ENCODE measurements at places on chromosomes 13 and 19. TPM values are rescaled to one million over a fixed set of nuclear protein-coding genes. Genes with fewer than 3 reads are reported as not detected.

PRODH2 gene
- not detected for polyA plus RNA-seq

KCNN4 gene
- 88.0 TPM for polyA plus RNA-seq

CEBPA gene
- polyA plus RNA-seq = not detected

CGB2 gene
- polyA plus RNA-seq = 0.37 TPM

ZNF497 gene
- polyA plus RNA-seq = 0.66 TPM

COL5A3 gene
- polyA plus RNA-seq = not detected

ADGRE2 gene
- polyA plus RNA-seq = 2.6 TPM

LMTK3 gene
- polyA plus RNA-seq = not detected

IL4I1 gene
- polyA plus RNA-seq = 45.5 TPM

IRGQ gene
- polyA plus RNA-seq = 5.1 TPM

ZNF560 gene
- 0.16 TPM for polyA plus RNA-seq

CD37 gene
- 97.5 TPM for polyA plus RNA-seq

ZNF442 gene
- 0.24 TPM for polyA plus RNA-seq

SLC15A1 gene
- polyA plus RNA-seq = not detected

CCL25 gene
- 6.8 TPM for polyA plus RNA-seq

CEACAM8 gene
- not detected for polyA plus RNA-seq

FSTL3 gene
- polyA plus RNA-seq = 0.84 TPM

MICOS13 gene
- polyA plus RNA-seq = 118 TPM

ARHGAP45 gene
- polyA plus RNA-seq = 76.1 TPM

ZNF416 gene
- polyA plus RNA-seq = 4.9 TPM

MTMR6 gene
- polyA plus RNA-seq = 25.1 TPM

ZNF667 gene
- 0.10 TPM for polyA plus RNA-seq

CSNK1A1L gene
- polyA plus RNA-seq = not detected

MAST1 gene
- polyA plus RNA-seq = 0.77 TPM

CCDC124 gene
- polyA plus RNA-seq = 161 TPM

TMEM255B gene
- polyA plus RNA-seq = not detected

MBD3L2 gene
- not detected for polyA plus RNA-seq

SIGLEC8 gene
- polyA plus RNA-seq = not detected

CLEC17A gene
- polyA plus RNA-seq = 47.6 TPM

SYT5 gene
- polyA plus RNA-seq = not detected

CLEC11A gene
- polyA plus RNA-seq = not detected

SUPT5H gene
- 190 TPM for polyA plus RNA-seq

Data from GM12878 (cell line).